Forelimb muscle (tissue), 1 donor: ENCODE measurements at places on chromosomes 3 and 15. TPM values are rescaled to one million over a fixed set of nuclear protein-coding genes. Genes with fewer than 3 reads are reported as not detected.

STAC gene
- 40.1 TPM for polyA plus RNA-seq

FBN1 gene
- polyA plus RNA-seq, result 168 TPM

DNA sequence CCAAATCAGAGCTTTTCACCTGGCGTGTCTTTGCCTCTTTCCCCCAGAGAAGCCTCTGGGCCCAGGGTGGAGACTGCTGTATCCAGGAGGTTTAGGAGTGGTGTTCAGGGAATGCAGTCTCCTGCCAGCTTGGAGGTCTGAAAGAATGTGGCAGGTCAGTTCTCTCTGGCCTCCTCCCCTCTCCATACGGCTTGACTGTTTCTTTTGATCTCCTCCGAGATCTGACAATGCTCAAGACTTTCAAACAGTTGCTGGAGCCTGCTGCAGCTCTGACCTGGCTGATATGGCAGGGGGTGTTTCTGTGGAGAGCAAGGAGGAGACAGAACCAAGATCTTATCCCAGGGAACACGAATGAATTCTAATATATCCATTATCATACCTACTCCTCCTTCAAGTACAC is 24.7 kb upstream of the TM4SF4 start:
- no peak for DNase-seq

MAN2C1 gene
- polyA plus RNA-seq, result 105 TPM

DNA sequence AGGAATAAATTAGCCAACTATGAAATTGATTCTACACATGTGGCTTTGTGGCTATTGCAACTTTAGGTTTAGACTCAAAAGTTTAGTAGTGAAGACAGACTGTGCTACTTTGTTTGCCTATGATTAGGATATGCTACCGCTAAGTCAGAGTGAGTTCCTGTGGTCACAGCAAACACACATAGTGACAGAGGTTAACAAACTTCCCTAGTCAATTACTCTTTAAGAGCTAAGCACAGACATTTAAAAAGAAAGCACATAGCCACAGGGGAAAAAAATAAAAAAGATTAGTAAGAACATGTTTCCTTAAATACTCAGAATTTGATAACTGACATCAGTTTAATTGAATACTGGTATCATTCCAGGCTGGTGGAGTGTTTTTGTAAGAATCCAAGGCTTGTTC is 207.1 kb downstream of the GBE1 start:
- DNase-seq, result no peak

FANCD2 gene
- 6.9 TPM for polyA plus RNA-seq

- DNase-seq, result no peak
Measured at GRCh38 chr3:50203809-50204803, 965 bp upstream of the SLC38A3 start.

GRCh38 chr3:33441225-33441976 is 1.2 kb upstream of the UBP1 start:
- DNase-seq, result no peak

- no peak for DNase-seq
Measured at GRCh38 chr15:93420050-93420452, 331.0 kb upstream of the RGMA start.

DNA sequence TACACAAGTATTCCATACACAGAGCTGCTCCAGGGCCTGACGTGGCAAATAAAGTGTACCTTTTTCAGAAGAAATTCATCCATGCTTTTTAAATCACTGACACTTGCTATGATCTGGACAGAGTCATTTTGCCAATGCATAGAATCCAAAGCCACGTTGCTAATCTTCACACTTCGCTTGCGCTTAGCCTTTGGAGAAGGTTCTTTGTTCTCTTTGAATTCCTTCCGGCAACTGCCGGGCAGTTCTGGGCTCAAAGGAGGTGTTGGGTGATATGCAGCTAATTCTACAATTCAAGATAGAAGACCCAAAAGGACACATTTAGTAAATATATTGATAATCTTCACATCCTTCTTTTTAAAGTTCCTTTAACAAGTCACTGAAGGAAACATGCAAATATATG is 69.9 kb downstream of the NR2E3 start:
- no peak for DNase-seq

FBXW12 gene
- polyA plus RNA-seq, result 0.15 TPM

GRCh38 chr3:101535221-101535620 is 22.2 kb upstream of the SENP7 start:
- no peak for DNase-seq

DNA sequence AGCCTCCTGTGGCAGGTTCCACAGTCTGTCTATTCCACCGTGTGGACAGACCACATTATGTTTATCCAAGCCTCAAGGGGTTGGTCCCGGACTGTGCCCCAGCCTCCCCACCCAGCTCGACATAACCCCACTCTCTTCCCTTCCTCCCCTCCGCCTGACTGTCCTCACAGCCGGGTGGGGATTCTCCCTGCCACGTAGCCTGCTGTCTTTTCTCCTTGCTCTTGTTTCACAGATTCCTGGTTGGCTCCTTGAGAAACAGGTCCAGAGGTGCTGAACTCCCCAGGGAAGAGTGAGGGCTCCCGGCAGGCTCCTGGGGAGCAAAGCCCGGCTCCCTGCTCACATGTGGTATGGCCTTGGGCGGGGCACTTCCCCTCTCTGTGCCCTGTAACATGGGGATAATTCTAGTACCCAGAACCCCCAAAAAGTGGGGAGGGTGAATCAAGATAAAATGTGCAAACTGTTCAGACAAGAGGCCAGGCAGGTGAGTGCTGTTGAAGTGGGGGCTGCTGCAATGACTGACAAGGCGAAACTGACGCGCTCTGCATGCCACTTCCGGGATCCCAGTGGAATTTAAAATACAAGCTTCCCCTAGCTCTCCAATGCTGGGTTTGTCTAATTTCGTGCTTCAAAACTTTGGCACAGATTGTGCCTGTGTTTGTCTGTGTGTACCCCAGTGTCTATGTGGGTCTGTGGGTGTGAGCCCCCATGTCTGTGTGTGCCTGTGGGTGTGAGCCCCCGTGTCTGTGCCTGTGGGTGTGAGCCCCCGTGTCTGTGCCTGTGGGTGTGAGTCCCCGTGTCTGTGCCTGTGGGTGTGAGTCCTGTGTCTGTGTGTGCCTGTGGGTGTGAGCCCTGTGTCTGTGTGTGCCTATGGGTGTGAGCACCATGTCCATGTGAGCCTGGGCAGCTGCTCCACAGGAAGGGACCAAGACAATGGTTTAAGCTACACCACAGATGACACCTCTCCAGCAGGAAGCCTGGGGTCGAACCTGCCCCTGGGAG is 160.6 kb upstream of the IQSEC1 start:
- no peak for DNase-seq

GOLGA8T gene
- not detected for polyA plus RNA-seq

DNA sequence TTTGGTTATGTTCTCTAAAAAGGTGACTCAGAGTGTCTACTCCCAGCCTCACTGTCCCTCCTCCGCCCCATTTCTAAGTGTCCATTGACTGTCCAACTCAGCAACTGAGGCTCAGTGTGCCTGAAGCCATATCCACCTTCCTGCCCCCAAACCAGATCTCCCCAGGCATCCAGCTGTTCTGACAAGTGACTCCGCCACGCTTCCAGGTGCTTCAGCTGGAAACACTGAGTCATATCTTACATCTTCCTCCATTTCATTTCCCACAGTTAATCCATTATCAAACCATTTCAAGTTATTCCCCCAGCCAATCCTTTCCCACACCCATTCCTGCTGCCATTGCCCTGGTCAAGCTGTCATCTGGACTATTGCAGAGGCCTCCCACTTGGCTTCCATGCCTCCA is 17.1 kb downstream of the MAGEF1 start:
- no peak for DNase-seq

IQCF2 gene
- polyA plus RNA-seq, result not detected

PIK3CA gene
- 22.8 TPM for polyA plus RNA-seq

- no peak for DNase-seq
Measured at GRCh38 chr3:196140224-196140623, 58.3 kb upstream of the TFRC start.

DNA sequence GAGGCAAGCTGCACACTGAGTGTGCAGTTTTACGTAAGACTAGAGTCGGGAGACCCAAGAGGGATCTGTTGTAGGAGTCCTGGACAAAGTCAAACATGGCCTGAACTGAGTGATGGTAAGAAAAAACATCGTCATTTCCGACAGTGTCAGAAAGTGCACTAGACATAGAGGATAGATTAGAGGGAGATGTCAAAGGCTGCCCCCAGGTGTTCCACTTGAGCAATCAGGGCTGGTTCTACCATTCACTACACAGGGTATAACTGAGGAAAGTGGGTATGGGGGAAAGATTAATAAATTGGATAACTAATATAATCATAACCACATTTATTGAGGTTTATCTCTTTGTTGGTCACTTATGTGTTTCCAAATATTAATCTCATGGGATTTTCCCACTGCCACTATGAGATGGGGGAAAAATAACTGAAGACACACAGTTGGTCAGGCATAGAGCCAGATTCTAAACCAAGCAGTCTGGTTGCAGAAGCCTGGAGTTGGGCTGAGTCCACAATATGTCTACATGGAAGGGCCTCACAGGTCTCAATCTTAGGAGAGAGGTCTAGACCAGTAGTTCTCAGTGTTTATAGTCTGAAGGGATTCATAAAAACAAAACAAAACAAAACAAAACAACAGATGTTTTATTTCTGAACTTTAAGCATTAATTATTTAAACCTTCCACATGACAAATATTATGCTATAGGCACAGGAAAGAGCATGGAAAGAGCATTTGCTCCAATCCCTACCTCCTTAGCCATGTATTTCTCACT is 766.5 kb downstream of the NTRK3 start:
- DNase-seq, result no peak

DNA sequence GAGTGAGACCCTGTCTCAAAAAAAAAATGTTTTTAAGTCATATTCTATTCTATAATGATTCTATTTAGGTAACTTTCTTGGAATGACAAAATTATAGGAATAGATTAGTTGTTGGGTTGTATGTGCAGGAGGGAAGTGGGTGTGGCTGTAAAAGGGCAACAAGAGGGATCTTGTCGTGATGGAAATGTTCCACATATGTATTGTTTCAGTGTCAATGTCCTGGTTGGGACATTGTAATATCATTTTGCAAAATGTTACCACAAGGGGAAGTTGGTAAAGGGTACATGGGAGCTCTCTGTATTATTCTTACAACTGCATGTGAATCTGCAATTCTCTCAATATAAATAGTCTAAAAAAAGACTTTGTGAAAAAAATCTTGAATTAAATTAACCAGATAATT is 14.3 kb upstream of the ABHD5 start:
- no peak for DNase-seq

- DNase-seq, result no peak
Measured at GRCh38 chr3:9147896-9148266, 101.6 kb downstream of the SRGAP3 start.
